Ovary (tissue), 10 donors: ENCODE measurements at places on chromosomes 1 and 21. TPM values are rescaled to one million over a fixed set of nuclear protein-coding genes. Genes with fewer than 3 reads are reported as not detected.

DNA sequence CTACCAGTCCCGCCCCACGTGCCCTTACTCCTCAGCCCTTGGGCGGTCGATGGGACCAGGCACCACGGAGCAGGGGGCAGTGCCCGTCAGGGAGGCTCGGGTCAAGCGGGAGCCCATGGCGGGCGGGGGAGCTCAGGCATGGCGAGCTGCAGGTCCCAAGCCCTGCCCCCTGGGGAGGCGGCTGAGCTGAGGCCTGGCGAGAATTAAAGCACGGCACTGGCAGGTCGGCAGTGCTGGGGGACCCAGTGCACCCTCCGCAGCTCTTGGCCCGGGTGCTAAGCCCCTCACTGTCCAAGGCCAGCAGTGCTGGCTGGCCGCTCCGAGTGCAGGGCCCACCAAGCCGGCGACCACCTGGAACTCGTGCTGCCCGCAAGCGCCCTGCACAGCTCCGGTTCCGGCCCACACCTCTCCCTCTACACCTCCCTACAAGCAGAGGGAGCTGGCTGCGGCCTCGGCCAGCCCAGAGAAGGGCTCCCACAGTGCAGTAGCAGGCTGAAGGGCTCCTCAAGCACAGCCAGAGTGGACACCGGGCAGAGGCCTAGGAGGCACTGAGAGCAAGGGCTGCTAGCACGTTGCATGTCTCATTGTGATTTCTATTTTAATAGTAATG is 166.8 kb upstream of the FMN2 start:
- DNase-seq, result no peak

GRCh38 chr1:228334226-228334935 is 72.3 kb downstream of the TRIM11 start:
- DNase-seq, result peak; percentile 5

The PAPPA2 gene
- polyA plus RNA-seq, result 0.17 TPM

GRCh38 chr1:33583567-33583966 is 111.1 kb downstream of the ZSCAN20 start:
- no peak for DNase-seq

The CNIH4 gene
- 37.5 TPM for polyA plus RNA-seq

DNA sequence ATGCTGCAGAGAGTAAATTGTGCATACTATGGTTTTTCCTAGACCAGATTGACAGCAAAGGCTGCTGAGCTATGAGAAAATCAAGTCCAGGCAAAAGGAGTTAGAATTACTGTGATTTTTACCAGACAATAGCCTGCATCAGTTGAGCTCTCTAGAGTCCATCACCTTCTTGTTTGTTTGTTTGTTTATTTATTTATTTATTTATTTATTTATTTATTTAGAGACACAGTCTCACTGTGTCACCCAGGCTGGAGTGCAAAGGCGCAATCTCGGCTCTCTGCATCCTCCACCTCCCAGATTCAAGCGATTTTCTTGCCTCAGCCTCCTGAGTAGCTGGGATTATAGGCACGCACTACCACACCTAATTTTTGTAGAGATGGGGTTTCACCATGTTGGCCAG is 24.2 kb upstream of the ABCB10 start:
- no peak for DNase-seq

- DNase-seq, result no peak
Measured at GRCh38 chr1:167587872-167588271, 34.3 kb upstream of the CREG1 start.

- no peak for DNase-seq
Measured at GRCh38 chr1:185721553-185721952, 12.6 kb upstream of the HMCN1 start.

GRCh38 chr1:239446611-239447010 is 60.2 kb downstream of the CHRM3 start:
- DNase-seq, result no peak

DNA sequence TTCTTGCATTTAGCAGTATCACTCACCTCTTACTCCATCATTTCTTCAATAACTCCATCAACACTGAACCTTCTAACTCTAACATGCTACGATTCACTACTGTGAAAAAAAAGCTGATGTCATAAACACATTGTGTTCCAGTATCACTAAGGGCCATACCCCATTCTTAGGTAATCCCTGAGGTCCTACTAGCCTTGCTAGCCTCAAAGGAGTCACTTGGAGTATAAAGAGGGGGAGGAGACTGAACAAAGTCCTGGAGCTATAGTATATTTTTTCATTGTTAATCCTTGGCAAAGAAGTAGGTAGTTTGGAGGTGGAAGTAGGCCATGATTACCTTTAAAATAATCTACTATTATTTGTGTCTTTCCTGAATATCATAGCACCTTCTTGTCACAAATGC is at the start of gene SLC44A5:
Gene SLC44A5, minus strand, starts transcription at position 101 of the 400 bp plus-strand sequence. CDS start 69,667 bp downstream, outside the sequence.
- no peak for DNase-seq

DNA sequence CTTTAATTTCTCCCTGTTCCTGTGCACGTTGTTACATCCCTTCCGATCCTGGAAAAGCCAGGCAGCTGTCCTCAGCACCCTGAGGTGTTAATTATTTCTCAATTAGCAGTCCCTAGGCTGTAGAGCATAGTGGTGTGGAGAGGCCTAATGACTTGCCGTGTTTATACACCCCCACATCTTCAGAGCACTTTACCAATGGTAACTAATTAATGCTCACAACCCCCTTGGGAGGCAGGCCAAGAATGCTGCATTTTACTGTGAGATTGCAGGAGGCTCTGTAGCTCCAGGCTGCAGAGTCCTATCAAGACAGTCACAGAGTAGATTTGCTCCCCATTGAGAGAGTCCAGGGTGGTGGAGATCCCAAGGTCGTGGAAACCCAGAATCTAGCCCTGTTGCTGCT is 2.4 kb upstream of the PARS2 start:
- no peak for DNase-seq

DNA sequence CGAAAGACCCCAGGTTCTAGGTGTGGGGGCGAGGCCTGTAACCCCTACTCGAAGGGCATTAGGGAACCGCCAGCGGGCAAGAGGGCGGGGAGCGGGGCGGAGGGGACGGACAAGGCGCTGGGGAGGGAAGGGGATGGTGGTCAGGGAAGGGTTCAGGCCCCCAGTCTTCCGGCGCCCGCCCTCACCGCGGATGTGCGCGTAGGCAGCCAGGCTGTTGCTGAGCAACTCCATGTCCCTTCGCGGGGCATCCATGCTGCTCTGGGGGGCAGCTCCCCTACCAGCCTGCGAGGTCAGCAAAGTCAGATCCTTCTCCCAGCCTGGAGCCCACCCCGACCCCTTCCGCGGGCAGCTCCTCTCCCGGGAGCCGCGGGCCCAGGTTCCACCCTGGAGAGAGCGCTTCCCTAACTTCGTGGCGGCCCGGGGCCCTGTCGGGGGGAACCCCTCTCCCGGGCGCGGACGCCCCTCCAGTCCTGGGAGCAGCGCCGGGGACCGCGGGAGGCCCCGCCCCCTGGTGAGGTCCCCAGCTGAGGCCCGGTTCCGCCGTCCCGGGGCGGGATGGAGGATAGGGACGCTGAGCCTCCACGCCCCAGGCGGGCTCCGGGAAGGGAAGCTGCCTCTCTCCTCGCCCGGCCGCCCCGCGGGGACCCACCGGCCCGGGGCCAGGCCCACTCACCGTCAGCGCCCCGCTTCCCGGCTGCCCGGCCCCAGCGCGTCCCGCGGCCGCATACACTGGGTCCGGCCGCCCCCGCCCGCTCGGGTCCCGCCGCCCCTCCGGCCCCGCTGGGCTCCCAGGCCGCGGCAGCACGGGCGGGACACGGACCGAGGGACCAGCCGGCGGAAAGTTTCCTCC is 434 bp downstream of the EVA1B start:
- peak; percentile 71 for DNase-seq

DNA sequence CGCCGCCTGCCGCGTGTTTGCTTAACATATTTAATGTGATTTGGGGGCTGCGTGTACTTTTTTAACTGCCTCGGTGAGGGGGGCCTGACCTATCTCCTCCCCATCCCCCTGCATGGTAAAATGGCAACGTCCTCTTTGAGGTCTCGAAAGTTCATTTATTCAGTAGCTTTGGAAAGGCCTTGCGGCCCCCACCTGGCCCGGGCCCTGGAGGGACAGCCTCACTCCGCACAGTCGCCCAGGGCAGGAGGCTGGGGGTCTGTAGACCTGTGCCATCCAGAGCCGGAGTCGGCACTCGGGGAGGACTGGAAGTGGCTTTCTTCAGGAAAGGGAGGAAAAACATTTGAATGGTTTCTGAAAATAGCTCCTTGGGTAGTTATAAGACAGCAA is 38.0 kb upstream of the ACTRT2 start:
- DNase-seq, result no peak

GRCh38 chr1:204868340-204868700 is 2.3 kb upstream of the NFASC start:
- no peak for DNase-seq

GRCh38 chr1:12618965-12619791 is 1.2 kb upstream of the DHRS3 start:
- DNase-seq, result peak; percentile 75

GRCh38 chr1:204894031-204894430 is 23.4 kb downstream of the NFASC start:
- no peak for DNase-seq

DNA sequence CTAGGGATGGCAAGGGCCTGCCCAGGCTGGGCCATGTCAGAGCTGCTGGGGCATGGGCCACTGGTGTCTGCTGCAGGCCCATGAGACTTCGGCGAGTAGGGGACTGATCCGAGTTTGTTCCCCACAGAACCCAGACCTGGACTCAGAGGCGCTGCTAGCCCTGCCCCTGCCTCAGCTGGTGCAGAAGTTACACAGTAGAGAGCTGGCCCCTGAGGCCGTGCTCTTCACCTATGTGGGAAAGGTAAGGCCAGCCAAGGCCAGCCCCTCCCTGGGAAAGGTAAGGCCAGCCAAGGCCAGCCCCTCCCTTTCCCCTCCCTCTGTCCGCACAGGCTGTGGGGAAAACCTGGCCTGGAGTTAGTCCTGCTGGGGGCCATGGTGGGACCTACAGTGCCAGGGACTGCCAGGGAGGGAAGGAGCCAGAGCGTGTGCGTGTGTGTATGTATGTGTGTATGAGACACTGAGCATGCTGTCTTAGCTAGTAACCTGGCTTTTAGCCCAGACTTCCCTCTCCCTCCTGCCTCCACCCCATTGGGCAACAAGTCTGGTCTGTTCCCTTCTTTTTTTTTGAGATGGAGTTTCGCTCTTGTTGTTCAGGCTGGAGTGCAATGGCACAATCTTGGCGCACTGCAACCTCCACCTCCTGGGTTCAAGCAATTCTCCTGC is 8.0 kb downstream of the FAAH start:
- DNase-seq, result peak; percentile 65

DNA sequence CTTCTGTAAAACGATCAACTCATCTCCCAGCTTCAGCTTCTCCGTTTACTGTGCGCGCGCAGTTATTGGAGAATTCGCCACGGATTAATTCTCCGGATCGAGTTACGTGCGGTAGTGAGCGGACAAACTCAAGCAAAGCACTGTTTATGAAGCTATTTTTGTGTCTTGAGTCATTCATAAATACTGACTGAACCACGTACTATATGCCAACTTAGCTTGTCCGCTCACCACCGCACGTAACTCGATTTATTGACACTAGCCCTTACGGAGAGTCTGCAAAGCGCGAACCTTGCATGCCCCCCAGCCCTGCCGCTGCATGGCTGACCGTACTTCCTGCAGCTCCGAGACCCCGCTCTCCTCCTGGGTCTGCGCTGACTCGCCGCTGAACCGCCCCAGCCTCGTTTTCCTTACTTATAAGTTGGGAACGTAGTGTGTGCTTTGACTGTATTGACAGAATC is 773 bp downstream of the CHD1L start:
- DNase-seq, result no peak

- no peak for DNase-seq
Measured at GRCh38 chr1:220784751-220785150, 2.0 kb upstream of the MTARC1 start.

GRCh38 chr1:228007049-228007800 is 427 bp downstream of the WNT3A start:
- DNase-seq, result peak; percentile 9

DNA sequence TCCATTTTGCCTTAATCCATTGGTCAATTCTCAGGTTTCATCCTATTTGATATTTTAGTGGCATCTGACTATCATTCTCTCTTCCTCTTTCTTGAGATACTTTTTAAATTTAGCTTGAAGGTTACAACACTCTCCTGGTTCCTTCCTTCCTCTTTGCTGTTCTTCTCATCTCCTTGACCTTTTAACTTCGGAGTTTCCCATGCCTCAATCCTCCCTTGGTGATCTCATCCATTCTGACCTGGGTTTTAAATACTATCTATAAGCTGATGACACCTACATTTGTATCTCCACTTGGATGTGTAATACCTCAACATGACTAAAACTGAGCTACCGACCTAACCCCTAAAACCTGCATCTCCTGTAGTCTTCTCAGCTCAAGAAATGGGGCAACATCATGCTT is 4.8 kb upstream of the ZNF687 start:
- DNase-seq, result no peak

- DNase-seq, result peak; percentile 76
Measured at GRCh38 chr1:170309389-170310013, 163.7 kb downstream of the NTMT2 start.

The SAMD13 gene
- polyA plus RNA-seq, result 0.63 TPM

DNA sequence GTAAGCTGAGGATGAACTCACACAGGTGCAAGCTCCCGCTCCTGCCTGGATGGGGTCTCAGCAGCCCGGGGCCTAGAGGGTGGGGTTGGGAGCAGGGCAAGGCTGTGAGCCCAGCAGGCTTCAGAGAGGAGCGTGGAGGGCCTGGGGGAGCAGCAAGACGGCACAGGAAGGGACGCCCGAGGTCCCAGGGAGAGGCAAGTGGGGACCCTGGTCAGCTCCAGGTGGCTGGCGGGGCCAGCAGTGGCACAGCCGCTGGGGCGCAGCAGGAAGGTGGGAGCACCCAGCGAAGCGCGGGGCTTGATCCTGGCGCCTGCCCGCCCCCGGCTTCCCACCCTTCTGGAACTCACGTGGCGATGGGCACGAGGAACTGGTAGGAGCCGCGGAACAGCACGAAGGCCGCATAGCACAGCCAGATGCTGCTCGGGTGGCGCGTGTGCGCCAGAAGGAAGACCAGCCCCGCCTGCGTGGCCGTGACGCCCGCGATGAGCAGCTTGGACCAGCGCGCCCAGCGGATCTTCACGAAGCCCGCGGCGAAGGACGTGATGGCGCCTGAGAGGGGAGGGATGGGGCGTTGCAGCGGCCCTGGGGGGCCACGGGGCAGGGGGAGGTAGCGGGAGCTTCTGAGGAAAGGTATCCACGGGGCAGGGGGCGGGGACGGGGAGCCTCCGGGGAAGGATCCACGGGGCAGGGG is 11.7 kb downstream of the SLC19A1 start:
- peak; percentile 33 for DNase-seq

DNA sequence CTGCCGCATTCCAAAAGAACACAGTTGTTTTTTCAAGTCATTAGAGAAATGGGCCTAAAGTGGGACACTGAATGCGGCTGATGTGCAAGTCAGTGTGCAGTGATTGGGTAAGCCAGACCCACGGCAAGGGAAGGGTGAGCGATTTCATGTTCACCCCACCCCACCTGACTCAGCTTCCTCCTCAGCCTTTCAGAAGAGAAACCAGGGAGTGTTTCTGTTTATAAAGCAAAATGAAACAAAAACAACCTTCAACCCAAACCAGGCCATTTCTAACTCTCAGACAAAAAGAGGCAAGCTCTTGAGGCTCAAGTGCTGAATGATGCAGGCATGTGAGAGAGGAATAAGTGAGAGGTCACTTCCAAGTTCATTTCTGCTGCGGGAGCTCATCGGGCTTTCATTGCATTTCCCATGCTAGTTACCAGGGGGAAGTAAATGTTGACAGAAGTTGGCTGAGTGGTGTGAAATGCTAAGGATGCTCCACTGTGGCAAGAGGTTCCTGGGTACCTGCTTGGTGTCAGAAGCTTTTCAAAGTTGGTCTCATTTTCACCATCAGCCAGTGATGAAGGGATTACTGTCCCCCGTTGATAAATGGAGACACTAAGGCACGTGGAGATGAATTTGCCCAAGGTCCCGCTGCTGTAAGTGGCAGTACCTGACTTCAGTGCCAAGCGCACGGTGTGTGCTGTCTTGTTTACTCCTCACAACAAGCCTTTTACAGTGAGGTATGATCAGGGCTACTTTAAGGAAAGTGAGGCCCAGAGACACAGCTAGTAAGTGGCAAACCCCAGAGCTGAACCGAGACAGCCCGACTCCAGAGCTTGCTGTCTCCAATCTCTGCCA is 29.1 kb downstream of the STPG1 start:
- DNase-seq, result no peak
